ENCODE measurements at places on chromosomes 3 and 15.

DNA sequence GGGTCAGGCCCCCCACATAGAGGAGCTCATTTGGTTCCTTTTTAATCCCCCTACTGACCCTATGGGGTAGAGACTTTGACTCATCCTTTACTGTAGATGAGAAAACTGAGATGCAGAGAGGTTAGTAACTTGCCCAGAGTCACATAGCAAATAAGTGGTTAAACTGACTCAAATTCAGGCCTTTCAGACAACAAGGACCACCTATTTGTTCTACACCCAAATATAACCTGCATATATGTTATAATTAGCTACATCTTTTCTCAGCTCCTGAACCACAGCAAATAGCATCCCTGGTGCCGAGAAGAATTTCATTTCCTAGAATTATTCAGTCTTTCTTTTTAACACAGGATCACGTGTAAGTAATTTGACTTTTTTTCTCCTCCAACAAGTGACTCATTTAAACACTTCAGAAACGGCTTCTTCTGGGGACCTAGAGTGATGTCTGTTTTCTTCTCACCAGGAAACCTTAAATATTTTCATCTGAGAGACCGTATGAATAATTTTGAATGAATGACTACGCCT is 57.4 kb downstream of the MGLL start:
- DNase-seq = no peak

DNA sequence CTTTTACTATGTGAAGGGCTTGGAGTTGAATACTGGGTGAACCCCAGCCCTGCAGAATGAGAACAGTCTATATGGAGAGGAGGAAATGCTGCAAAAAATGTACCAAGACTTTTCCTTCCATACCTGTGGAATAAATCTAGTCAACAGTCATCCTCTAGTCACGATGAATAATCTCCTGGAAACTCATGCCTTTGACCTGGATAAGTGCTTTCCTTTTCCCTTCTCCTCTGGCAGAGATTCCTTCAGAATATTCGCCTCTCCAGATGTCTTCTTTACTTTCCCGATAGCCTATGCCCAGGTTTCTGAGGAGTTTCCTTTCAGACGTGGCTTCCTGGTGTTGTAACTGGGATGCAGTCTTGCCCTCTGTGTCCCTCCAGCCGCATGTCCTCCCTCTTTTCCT is 28.1 kb downstream of the CCNL1 start:
- DNase-seq = peak; percentile 11

GRCh38 chr3:60291115-60291514 is 960.1 kb downstream of the FHIT start:
- DNase-seq = no peak

GRCh38 chr3:55556619-55557537 is 69.8 kb upstream of the WNT5A start:
- no peak for DNase-seq

DNA sequence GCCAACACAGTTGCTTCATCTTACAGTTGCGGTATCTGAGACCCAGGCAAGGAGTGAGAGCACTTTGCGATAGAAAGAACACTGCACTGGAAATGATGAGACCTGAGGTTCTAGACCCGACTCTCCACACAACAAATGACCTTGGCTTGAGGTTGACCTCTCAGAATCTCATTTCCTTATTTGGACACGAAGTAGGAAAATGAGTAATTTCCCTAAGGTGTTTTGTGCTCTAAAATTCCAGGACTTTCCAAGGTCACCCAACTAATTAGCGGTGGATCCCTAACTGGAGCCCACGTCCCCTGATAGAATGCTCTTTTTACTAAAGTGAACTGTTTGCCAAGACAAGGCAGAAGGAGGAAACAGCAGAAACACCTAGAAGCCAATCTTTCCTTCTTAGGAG is 26.7 kb upstream of the FBN1 start:
- peak; percentile 17 for DNase-seq

DNA sequence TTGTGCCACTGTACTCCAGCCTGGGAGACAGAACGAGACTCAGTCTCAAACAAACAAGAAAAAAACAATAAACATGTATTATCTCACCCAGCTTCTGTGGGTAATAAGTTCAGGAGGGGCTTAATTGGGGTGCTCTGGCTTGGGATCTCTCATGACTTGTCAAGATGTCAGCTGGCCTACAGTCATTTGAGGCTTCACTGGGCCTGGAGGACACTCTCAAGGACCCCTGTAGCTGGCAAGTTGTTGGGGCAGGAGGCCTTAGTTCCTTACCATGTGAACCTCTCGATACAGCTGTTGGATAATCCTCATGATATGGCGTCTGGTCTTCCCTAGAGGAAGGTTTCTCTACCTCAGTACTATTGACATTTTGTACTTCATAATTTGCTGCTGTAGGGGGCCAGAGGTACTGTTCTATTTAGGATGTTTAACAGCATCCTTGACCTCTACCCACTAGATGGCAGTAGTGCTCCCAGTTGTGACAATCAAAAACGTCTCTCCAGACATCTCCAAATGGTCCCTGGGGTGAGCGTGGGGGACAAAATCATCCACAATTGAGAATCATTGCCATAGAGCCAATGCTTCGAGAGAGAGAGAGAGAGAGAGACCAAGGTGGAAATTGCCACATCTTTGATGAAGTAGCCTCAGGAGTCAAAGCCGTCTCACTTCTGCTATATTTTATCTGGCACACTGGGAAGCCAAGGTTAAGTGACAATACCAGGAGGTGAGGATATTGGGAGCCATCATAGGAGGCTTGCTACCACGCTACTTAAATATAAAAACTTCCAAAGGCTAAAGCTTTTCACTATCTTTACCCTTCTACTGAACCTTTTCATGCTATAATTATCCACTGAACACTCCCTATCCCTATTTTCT is 23.9 kb upstream of the SLTM start:
- DNase-seq = peak; percentile 65

GRCh38 chr3:194062830-194063229 is 73.1 kb upstream of the HES1 start:
- no peak for DNase-seq

DNA sequence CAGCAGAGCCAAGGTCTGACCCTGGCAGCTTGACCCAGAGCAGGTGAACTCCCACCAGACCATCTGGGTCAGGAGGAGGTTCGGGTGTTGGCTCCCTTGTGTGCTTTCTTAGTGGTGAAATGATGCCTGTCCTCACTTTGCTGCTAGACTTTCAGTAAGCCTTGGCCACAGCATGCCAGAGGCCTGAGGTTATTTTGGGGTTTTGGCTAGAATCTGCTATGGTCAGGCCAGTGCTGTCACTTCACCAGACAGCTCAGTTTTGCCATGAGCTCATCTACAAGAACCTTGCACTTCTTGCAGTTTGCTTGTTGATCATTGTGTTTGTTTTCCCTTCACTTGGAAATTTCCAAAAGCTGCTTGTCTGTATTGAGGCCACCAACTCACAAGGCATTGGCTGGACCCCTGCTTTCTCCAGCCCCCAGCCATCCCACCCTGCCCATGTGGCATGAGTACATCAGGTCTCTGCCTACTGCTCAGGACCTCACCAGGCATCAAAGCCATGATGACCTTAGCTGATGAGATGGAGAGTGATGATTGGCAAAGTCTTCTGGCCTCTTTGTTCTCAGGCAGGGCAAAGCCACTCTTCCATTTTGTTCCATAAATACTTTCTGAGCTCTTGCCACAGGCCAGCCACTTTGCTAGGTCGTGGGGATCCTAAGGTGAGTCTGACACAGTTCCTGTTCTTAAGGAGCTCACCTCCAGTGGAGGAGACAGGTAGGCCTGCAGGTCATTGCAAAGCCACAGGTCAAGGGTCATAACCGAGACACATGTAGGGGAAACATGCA is 122.6 kb downstream of the ARNT2 start:
- no peak for DNase-seq

- DNase-seq = no peak
These were observed 18.8 kb downstream of the HEMK1 start for GRCh38 chr3:50587806-50588758.

- no peak for DNase-seq
These were observed 656.3 kb downstream of the ROBO1 start for GRCh38 chr3:79111375-79112052.

DNA sequence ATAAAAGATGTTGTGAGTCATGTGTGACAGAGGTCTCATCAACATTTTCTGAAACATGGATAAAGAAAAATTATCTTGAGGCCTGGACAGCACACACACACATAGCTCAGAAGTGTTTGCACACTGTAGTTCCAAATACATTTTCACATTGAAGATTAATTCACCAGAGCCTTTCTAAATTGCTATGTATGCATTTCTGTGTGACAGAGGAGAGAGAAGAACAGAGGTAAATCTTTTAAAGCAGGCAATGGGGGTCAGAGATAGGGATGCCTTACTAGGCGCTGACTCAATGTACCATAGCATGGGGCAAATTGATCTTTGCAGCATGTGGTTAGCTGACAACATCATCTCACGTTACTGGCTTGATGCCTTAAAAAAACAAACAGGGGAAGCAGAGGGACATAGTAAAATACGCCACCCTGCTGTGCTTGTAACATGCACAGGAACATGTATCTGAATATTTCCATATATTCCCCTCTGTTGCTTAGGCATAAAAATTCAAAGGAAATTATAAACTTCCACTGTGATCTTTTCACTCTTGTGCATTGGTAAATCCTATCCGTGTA is 7.7 kb downstream of the POU1F1 start:
- DNase-seq = no peak

- DNase-seq = no peak
These were observed 37.7 kb downstream of the SLC6A6 start for GRCh38 chr3:14440168-14440518.

GRCh38 chr3:52123106-52123725 is 31.0 kb downstream of the POC1A start:
- DNase-seq = peak; percentile 81

DNA sequence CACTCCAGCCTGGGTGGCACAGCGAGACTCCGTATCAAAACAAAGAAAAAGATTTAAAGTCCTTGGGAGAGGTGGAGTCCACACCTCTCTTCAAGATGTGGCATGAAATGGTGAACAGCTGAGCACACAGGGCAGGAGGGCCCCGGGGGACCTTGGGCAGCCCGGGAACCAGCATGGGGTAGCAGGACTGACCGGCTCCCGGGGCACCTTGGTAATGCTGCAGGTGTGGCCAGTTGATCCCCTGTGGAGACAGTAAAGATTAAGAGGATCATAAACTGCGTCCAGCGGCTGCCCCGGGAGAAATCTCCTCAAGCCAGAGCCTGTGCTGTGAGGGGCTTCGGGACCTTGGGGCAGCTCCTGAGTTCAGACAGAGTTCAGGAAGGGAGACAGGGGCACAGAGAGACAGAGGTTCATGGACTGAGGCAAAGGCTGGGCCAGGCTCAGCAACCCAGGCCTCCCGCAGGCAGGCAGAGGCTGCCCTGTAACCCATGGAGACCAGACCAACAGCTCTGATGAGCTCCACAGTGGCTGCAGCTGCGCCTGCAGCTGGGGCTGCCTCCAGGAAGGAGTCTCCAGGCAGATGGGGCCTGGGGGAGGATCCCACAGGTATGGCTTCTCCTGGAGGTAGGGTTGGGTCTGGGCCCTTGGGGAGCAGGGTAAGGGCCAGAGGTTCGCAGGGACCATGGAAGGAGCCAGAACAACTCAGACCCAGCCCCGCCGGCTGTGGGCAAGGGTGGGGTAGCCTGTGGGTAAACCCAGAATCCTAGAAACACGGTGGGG is at the start of gene NR2E3:
NR2E3 (plus strand) TSS at position 299 of the 780 bp plus-strand sequence; CDS start at position 489, 190 bp downstream.
- DNase-seq = no peak

DNA sequence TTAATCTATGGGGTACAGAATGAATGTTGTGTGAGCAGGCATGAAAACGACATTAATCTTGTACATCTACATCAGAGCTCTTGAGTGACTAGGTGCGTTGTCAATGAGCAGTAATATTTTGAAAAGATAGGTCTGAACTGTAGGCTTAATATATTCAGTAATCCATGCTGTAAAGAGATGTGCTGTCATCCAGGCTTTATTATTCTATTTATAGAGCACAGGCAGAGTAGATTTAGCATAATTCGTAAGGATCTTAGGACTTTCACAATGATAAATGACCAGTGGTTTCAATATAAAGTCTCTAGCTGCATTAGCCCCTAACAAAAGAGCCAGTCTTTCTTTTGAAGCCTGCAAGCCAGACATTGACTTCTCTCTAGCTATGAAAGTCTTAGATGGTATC is 43.0 kb downstream of the NLGN1 start:
- DNase-seq = no peak

DNA sequence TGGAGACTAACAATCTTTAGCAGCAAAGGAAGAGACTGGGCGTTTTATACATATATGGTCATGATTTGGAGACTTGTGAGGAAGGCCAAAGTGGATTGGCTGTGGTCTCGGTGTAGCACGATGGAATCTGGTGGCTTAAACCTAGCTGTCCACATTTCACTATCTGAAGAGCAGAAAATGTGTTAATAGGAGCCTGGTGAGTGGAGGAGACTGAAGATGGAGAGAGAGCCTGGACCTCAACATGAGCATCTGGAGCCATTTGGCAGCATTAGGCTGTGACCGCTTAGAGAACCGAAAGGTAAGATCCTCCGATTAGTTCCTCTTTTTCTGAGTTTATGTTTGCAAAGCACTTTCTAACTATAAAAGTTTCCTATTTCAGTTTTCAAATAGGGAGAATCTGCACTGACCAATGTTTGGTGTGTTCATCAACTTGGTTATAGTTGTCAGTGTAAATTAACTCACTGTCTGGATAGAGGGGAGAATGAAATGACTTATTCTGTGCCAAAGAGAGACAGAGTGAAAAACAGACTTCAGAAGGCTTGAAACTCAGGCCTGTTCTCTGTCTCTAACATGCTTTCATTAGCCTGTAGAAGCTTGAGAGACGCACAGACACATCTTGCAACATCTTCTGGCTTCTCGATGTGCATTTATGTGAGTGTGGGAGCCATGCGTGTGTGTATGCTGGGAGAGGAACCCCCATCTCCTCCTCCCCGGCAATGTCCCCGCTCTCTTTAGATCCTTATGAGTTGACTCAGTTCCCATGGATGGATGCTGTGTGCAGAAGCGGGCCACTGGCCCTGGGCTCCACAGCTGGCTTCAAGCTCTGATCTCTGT is 244.7 kb upstream of the TBL1XR1 start:
- DNase-seq = no peak

DNA sequence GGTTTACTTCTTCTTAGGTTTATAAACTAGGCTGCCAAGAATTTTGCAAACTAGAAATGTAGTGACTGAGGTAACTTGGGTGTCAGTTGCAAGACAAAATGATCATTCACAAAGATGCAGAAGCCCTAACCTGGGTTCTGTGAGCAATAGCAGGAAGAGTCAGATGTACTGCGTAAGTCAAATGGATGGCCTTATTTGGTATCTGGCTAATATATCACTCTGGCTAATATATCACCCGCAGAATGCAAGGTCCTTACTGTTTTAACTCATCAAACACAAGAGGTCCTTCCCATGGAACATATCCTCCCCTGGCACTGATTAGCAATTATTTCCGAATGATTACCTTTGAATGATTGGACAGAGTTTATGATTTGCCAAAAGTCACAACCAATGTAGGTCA is 37.4 kb downstream of the RBMS3 start:
- no peak for DNase-seq

DNA sequence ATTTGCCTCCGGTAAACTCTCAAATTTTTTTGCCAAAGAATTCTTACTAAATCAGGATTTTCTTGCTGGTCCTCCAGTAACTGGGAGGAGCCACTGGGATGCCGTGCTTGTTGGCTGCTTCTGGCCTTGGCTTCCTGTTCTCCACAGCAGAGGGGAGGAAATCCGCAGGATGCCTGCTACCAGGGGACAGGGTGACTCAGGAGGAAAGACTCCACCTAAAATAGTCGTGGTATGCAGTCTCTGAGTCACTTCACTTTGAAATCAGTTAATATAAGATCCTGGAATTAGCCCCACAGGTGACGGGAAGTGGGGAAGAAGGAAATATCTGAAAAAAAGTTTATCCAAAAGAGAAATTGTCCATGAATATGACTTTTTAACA is 6.5 kb upstream of the TM4SF18 start:
- DNase-seq = peak; percentile 99
